Activated T-helper 17 cell treated with anti-CD3 and anti-CD28 coated beads, Interleukin-2, amount 50 U/mL, for 72 hours (primary cell): ENCODE measurements at places on chromosomes 13 and 19.

DNA sequence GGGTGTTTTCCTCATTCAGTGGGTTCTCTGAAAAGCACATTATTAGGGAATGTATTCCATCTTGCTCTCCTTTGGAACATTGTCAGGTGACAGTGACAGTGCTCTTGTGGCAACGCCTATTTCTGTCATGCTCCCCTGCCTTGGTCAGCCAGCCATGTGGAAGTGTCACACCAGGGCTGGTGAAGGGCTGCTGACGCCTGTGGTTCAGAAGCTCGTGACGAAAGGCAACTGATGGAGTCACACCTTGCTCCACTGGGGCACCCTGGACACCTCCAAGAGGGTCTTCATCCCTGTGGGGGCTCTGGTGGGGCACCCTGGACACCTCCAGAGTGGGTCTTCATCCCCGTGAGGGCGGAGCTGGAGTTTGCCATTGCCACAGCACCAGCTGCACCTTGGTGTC lies 68.9 kb upstream of the GPR183 start:
- ATAC-seq = no peak

DNA sequence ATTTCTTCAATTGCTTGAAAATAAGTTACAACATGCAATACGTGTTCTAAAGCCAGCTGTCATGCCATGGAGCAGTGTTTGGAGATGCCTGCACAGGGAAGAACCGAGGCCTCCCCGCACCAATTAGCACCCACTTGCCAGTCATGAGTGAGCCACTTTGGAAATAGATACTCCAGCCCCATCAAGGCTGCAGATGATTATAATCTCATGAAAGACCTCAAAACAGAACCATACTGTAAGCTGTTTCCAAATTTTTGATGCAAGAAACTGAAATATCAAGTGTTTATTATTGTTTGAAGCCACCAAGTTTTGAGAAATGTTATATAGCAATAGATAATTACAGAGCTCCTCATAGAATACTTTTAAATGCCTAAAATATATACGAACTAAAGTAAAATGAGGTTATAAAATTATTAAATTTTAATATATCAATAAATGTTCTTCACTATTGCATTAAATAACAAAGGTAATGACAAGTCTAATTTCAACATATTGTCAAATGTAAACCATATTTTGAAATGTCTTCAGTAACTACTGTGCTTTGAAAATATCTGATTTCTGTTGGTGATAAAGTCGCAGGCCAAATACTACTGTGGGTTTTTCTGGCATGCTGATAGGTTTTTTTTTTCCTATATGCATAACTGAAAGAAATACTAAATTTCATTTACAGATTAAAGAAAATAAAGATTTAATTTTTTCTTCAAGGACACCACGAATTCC lies 43.0 kb downstream of the DIAPH3 start:
- ATAC-seq = no peak

GRCh38 chr13:52846567-52847321 lies 1.7 kb downstream of the PCDH8 start:
- ATAC-seq = no peak

DNA sequence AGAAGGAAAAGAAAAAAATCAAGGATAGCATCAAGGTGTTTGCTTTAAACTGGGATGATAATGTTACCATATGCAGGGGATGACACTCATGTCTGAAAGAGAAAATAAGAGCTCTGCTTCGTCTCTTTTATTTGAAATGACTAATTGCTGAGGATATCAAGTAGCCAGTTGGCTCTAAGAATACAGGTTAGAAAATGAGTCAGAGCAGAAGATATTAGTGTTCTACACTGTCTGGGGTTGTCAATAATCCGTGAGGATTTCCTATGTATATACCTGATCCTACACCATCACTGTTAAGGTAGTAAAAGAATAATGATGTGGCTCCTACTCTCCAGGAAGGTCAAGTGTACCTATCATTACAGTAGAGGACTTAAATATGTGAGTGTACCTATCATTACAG lies 562.5 kb downstream of the GPC6 start:
- ATAC-seq = peak; percentile 87

DNA sequence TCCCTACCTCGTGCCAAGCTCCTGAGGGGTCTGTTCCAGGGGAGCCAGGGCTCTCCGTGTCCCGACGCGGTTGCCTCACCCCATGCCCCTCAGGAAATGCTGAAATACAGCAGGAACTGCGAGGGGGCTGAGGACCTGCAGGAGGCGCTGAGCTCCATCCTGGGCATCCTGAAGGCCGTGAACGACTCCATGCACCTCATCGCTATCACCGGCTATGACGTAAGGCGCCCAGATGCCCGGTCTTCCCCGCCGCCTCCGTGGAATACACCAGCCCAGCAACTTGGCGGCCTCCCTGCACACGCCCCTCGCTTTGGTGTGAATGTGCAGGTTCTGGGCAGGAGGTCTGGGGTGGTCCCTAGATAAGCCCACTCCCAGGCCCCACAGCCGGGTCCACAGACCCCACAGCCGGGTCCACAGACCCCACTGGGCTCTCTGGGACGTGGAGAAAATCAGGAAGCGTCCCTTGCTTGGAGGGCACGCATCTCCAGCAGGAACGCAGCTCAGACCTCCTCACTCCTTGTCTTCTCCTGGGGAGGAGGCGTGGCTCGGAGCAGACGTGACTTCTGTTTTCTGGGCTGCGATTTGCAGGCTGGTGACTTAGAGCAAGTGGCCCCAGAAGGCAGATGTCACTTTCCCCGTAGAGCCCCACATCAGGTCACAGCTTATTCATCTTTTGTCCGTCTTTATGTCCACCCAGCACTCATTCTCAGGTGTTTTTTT lies 19.4 kb upstream of the F7 start:
- ATAC-seq = no peak

GRCh38 chr13:36639610-36640009 lies 34.2 kb upstream of the SERTM1 start:
- no peak for ATAC-seq

DNA sequence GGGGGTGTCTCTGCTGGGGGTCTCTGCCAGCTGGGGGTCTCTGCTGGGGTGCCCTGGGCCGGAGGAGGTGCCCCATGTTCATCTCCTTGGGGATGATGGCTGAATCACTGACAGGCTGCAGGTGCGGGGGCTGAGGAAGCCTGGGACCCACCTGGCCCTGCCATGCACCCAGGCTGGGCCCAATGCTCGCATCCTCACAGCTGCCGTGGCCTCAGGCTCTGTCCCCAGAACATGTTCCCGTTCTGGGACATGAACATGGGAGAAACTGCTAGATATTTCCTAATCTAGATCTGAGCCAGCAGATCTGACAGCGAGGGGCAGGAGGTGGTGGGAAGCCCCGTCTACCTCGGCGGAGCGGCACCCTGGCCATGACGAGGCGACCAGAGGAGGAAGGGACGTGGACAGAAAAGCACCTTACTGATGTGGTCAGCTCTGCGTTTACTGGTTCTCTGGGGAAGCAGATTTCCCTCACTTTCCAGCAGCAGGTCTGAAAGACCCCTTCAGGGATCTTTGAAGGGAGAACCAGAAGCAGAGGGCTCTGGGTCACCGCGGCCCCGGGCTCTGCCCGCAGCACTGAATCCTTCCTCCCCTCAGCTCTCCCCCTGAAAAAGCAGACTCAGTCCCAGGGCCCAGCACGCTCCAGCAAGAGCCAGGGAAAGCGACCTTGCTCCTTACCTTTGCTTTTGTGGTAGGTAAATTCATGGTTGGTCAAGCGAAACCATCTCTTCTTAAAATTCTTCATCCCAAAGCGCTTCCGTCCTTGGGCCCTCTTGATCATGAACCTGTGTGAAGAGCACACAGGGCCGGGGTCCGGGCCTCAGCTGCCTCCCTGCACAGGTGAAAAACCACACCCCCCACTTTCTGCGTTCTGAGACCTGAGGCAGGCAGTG lies 26.5 kb upstream of the C13orf46 start:
- no peak for ATAC-seq

- ATAC-seq = peak; percentile 11
Measured at GRCh38 chr13:99310382-99311031, 3.3 kb upstream of the GPR183 start.
